CD8-positive, alpha-beta T cell (primary cell): ENCODE measurements at places on chromosomes 7 and 10.

DNA sequence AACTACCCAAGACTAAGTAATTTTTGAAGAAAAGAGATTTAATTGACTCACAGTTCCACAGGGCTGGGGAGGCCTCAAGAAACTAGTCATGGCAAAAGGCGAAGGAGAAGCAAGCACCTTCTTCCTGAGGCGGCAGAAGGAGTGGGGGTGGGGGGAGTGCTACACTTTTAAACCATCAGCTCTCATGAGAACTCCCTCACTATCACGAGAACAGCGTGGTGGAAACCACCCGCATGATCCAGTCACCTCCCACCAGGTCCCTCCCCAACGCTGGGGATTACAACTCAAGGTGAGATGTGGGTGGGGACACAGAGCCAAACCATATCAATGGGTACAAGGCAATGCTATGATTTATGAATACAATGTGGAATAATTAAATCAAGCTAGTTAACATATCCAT, 241.9 kb downstream of the PTPRN2 start:
- no peak for DNase-seq

DNA sequence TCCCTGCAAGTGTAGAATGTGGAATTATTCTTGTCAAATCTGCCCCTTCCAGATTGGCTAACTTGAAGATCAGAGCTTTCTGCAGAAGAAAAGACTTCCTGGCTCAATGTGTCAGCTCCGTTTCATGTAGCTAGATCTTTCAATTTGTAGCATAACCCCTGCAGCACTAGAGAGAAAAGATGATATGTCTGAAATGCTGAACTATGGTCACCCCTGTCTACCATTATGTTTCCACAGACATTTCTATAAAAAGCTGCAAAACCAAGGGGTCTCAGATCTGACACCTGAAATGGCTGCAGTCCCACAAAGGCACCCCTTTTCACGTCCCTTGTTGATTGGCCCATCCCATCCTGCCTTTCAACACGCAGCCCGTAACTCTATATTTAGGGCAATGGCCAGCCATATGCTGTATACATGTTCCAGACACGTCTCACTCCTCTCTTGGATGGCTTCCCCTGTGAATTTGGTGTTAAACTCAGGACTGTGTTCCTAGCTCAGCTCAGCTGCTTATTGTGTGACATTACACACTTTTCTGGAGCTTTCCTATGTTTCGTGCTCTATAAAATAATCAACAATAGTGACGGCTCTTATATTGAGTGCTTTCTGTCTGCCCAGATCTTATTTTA, 648.6 kb upstream of the CELF2 start:
- DNase-seq: no peak

DNA sequence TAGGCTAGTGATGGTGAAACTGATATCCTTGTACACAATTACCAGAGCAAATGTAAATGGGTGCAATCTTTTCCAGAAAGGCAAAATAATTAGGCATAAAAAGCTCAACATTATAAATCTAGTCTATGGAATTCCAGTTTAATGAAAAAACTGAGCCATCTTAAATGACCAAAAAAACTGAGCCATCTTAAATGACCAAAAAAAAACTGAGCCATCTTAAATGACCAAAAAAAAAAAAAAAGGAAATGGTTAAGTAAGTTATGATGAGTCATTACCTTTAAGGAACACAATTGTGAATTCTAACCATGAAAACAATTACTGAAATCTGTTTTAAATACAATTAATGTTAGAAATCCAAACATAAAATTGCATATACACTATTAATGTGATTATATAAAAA, 25.3 kb downstream of the USP6NL start:
- no peak for DNase-seq

DNA sequence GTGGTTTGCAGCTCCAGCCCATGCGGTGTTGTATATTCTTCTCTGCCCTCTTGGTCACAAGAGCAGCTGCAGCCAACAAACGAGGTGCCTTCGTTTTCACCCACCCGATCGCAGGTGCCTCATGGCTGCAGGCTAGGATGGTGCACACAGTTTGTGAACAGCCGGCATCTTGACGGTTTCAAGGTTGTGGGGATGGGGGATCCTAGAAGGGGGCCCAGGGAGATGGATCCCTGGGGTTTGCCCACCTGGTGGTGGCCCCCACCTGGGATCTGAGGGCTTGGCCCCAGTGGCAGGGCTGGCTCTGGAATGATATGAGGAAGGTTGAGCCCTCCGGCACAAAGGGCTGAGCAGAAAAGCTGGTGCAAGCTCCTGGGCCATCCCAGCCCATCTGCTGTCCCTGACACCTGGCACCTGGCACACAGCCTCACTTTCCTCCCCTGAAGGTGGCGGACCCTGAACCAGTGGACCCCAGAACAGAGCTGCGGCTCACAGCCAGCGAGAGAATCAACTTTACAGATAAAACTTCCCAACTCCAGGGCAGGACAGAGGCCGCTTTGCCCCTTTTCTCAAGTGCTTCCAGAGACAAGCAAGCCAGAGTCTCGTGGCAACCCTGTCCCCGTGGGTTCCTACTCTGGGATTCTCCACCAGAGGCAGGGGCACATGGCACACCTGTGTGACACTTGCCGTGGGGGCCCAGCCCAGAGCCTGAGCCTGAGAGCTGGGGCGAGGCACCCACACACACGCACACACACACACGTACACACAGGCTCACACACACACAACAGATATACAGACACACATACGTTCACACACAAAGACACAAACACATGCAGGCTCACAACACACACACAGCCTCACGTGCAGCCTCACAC, 177.3 kb upstream of the PPP2R2D start:
- no peak for DNase-seq

- DNase-seq: no peak
Measured at GRCh38 chr10:4373098-4373497, 452.9 kb upstream of the AKR1E2 start.

DNA sequence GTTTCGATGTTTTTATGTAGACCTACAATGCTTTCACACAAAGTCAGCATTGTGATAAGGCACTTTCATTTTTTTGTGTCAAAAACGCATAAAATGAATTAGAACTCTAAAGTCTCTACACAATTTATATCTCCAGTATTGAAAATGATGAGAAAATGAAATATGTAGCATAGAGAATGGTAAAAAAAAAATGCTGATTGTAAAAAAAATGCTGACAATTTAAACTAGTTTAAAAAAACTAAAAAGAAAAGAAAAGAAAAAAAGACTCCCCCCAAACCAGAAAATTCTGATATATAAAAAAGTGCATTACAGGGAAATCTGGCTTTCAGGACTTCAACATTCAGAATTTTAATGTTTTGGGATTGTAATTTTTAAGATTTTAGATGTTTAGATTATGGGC, 148.1 kb downstream of the FZD1 start:
- no peak for DNase-seq

DNA sequence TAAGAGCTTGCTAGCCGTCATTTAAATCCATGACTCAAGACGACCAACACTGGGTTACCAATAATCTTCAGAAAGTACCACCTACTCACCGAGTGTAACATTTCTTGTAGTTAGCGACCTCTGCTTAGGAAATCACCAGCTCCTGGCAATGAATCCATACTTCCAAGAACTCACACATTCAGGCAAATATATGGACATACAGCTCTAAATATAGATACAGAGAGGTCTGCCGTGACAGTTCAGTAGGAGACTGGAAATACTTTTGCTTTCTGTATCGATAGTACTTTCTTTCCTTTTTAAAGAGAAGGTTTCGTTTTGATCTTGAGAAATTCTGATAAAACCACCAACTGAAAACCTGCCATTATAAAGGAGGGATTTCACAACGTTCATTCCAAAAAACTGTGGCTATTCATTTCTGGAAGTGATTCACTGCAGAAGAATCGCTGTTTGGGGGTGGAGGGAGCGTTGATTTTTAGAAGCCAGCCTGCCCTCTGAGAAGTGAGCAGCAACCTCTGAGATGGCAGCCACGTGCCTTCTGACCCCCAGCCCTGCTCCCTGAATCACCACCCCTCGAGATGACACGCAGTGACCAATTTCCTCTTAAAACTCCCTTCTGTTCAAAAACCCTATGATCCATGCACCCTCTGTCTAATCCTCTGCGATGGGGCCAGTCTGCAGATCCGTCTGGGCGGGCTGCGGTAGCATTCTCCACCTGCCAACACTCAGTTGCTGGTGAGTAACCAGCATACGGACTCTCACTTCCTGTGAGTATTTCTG, 179.0 kb upstream of the KLF14 start:
- peak; percentile 90 for DNase-seq

DNA sequence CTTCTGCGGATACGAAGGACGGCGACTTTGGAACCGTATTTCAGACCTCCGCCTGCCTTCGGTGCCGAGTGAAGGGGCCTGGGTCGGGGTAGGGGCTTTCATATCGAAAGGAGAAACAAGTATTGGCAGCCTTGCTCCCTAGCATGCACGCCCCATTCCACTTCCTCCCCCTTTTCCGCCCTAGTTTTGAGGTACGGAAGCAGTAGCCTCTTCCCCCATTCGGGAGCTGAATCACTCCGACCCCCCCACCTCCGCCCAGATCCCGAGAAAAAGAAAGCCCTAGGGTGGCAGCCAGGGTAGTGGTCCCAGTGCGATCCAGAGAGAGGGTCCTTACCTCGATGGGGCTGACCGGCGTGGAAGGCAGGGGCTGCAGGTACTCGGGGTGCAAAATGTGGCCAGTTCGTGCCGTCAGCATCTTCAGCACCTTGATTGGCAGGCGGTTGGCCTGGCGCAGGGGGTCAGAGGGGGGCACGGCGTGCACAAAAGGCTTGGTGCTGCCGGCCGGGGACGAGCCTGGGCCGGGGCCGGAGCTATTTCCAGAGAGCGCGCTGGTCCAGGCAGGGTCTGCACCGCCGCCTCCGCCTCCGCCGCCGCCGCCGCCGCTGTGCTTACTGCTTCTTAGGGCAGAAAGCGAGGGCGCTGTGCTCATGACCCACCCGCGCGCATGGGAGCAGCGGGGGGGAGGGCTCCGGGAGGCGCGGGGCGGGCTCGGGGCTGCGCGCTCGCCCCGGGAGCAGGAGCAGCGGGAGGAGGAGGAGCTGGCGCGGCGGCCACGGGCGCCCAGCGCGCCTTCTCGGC, 594 bp downstream of the ZNF503 start:
- no peak for DNase-seq

DNA sequence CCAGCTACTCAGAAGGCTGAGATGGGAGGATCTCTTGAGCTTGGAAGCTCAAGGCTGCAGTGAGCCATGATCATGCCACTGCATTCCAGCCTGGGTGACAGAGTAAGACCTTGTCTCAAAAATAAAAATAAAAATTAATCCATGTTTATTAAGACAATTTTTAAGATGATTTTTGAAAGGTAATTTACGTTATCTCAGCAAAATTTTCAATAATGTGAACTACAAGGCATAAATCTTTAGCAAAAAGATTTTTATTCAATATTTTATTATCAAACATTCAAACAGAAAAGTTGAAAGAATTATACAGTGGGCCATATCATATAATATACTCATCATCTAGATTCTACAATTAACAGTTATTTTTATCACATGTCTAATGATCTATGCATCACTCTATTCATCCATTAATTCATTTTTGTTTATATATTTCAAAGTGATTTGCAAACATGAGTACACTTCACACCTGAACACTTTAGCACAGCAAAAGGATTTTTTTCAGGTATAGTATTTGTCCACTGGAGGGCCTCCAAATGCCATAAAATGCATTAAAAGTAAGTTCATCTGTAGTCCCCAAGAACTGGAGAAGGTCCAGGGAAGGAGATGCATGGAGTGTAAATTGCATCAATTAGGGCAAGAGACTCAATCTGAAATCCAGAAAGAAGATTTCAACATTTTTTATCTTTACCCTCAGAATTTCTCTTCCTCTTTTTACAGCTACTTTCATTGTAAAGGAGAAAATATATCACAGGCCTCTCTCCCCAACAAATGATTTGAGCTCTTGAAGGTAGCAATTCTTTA, 38.6 kb upstream of the RSBN1L start:
- no peak for DNase-seq

DNA sequence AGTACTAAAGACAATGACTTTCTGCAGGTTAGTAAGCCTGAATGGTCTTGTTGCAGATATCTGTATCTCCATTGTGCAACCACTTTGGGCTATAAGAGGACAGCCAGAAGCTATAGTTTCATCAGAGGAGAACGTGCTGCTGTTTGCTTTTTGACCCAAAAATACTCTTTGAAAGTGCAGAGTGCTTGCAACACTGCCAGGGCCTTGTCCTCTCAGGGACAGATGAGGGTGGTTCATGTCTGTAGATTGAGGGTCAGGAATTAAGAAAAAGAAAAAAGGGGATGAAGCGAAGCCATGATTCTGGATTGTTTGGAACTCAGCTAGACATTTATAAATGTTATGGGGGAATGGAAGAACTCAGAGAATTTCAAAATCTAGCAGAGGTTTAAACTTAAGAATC, 212.5 kb downstream of the SEC23IP start:
- DNase-seq: no peak

DNA sequence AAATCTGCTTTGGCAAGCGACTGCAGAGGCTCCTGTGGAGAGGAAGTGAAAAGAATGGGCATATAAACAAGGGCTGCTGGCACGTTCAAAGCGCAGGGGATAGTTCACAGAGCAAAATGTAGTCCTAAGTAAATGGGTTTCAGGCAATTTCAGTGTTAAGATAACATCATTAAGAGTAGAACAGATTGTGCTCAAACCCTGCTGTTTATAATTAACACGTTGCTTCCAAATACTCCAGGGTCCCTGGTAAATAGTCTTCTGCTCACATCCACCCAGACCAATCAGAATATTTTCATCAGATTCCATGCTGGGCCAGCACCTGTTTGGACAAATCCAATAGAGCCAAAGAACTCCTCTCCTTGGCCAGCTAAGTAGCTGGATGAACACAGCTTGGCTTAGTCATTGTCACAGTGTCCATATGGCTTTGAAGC, 81.4 kb downstream of the ORC5 start:
- no peak for DNase-seq

- DNase-seq: no peak
Measured at GRCh38 chr7:79872176-79872575, 262.5 kb upstream of the GNAI1 start.

- DNase-seq: no peak
Measured at GRCh38 chr7:135682191-135682590, 19.9 kb downstream of the STMP1 start.

- no peak for DNase-seq
Measured at GRCh38 chr7:92988941-92989545, 128.7 kb downstream of the SAMD9 start.

GRCh38 chr7:5422396-5423305, 983 bp downstream of the TNRC18 start:
- DNase-seq: peak; percentile 18

DNA sequence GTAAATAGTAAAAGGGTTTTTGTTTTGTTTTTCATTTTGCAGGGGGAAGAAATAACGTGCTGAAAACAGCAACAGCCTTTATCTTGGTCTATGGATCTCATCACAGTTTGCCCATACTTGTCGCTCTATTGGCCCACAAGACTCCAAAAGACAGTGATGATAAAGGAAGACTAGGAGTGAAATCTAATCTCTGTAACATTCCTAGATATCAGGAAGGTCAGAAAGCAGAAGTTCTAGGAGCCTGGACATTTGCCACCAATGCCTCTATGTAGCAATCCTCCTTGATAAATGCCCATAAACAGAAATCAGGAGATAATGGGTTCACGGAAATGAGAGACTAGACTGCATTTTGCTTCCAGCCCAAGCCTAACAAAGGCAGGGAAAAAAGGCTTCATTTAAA, 8.9 kb downstream of the CUBN start:
- DNase-seq: no peak
